ENCODE measurements at places on chromosomes 16 and 17.

DNA sequence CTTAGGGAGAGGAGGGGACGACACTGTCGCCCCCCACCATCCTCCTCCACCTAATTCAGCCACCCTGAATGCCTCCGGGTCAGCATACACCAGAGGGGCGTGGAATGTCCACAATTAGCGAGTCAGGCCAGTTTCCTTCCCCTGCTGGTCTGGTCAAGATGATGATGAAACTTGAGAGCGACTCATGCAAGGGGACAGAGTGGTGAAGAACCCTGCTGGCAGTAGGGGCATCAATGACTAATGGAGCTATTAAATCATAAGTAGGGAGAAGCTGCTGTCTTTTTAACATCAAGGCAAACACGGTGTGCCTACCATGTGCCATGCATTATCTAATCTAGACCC lies 7.2 kb downstream of the SPACA3 start:
- no peak for DNase-seq

- no peak for DNase-seq
These were observed 5.9 kb upstream of the ARMC7 start for GRCh38 chr17:75103601-75104554.

DNA sequence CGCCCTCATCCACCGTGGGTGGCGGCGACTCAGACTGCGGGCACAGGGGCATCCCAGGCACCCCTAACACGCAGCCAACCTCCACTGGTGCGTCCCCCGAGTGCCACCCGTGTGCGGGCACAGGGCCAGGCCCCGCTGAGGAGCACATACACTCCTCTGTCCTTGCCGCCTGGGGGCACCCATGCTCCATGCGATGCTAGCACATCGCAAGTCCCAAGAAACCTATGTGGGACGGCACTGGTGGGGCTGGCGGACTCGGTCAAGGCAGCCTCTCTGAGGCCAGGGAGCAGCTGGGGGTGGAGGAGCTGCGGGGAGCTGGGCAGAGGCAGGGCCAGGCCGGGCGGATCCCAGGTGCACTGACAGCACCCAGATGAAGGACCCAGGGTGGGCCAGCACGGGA lies 4.0 kb downstream of the ZNF598 start:
- no peak for DNase-seq

- no peak for DNase-seq
These were observed 22.7 kb upstream of the ZC3H7A start for GRCh38 chr16:11819798-11820197.

DNA sequence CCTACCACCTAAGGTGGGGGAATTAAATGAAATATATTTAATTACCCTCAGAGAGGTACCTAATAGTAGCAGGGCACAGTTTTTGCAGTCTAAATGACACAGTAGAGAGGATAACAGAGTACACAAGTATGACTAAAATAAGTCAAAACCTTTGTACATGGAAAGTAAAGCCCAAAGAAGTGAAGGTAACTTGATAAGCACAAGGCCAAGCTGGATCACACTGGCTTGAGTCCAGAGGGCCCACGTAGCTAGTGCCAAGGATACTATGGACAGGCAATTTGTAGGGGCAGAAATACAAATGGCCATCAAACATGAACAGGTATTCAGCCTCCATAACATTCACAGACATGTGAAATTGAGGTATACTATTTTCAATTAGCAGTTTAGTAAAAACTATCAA lies 7.6 kb downstream of the MYO18A start:
- no peak for DNase-seq

DNA sequence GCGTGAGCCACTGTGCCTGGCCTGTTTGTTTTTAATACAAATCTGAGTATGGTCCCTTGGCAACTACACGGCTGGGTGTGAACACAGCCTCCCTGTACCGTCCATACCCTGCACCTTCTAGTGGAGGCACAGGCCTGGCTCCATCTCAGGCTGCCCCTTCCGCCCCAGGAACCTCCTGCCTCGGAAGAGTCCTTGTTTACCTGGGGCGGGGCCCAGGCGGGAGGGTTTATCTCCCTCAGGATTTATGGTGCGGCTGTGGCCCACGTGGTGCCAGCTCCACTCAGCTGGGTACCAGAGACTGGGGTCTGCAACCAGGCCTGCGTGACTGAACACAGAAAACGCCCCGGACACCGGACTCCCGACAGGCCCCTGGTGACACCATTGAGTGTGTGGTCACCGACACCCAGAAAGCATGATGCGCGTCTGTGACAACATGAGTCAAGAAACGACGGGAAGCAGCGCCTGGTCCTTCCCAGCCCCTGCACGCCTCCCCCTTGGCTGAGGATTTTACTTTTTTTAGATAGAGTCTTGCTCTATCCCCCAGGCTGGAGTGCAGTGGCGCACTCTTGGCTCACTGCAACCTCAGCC lies 19.0 kb downstream of the UNKL start:
- DNase-seq = no peak

- DNase-seq = no peak
These were observed 75.1 kb upstream of the NSRP1 start for GRCh38 chr17:30041551-30041950.

DNA sequence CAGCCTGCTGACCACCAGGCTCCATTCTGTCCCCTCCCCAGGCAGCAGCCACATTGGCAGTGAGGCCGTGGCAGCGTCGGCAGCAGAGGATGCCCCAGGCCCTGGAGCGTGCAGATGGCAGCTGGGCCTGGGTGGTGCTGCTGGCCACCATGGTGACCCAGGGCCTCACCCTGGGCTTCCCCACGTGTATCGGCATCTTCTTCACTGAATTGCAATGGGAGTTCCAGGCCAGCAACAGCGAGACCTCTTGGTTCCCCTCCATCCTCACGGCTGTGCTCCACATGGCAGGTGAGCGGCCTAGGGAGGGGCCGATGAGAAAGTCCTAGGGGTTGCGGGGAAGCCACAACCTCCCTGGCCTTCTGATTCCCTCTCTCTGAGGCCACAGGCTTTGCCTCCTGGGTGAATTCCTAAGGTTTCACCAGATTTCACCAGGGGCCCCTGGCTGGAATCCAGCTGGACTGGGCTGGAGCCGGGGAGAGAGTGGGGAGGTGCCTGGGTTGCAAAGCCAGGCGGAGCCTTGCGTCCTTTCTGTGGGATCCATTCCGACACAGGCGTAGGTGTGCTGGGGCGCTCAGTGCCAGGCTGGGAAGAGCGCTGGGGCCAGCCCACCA lies 5.9 kb downstream of the SLC16A5 start:
- no peak for DNase-seq

GRCh38 chr16:80681436-80681835 lies 123.0 kb downstream of the CDYL2 start:
- no peak for DNase-seq

- DNase-seq = peak; percentile 71
These were observed 16.7 kb downstream of the CDK5R1 start for GRCh38 chr17:32503251-32504165.

DNA sequence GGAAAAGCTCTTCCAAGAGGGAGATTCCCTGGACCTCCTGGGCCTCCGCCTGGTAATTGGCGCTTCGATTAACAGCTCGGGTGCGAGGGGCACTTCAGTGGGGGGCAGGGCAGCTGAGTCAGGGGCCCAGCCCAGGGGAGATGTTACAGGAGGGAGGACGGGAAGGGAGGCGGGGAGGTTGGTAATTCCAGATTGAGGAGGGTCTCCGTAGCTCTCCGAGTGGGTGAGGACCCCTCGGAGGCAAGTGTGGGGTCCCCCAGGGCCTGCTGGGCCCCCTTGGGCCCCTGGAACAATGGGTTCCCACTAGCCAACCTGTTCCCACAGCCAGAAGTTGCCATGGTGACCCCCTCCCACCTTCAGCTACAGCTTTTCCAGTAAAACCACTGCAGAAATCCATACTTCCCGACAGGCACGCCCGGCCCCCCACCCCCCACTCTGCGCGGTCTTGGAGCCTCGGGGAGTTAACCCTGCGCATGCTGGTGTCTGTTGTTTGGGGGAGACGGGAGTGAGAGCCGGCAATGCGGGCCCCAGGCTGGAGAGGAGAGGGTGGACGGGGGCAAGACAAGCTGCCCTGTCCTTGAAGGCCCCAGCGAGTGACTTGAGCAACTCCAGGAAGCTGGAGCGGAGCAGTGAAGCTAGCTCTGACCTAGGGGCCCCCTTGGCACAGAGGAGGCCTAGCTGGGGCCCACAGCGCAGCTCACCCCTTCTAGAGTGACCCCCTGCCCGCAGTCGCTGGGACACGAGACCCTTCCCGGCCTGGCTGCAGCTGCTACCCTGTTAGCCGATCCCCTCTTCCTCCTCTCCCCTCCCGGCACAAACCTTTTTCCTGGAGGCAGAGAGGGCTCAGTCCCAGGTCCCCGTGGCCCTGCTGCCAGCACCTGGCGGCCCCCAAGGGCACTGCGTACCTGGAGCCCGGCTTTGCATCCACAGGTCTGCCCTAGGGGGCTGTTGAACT lies 37.8 kb downstream of the TMEM235 start:
- no peak for DNase-seq

DNA sequence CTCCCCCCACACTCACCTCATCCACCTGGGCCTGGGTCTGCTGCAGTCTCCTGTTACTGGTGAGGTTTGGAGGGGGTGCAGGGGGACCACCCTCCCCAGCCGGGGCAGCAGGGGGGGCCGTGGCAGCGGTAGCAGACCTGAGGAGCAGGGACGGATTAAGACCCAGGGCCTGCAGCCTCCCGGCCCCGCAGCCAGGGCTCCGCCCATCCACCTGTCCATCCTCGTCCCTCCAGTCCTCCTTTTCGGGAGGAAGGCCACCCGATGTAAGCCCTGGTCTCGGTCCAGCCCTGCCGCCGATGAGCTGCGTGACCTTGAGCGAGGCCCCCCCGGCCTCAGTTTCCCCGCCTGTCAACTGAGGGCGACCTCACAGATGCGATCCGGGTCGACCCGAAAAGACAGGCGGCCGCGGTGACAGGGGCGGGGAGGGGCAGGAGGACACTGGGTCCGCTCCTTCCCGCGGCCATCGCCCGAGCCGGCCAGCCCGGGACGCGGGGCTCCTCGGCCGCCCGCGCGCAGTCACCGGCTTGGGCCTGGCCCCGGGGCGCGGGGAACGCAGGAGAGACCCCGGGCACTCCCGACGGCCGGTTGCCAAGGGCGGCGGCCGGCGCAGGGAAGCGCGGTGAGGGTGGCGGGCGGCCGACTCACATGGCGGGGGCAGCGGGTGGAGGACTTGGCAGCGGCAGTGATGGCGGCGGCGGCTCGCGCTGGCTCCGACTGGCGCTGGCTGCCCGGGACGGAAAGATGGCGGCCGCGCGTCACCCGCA lies at the start of gene VAMP2:
Gene VAMP2 (minus strand): TSS at position 716 of the 764 bp plus-strand sequence. CDS start 69 bp downstream, at position 647.
- DNase-seq = peak; percentile 90

DNA sequence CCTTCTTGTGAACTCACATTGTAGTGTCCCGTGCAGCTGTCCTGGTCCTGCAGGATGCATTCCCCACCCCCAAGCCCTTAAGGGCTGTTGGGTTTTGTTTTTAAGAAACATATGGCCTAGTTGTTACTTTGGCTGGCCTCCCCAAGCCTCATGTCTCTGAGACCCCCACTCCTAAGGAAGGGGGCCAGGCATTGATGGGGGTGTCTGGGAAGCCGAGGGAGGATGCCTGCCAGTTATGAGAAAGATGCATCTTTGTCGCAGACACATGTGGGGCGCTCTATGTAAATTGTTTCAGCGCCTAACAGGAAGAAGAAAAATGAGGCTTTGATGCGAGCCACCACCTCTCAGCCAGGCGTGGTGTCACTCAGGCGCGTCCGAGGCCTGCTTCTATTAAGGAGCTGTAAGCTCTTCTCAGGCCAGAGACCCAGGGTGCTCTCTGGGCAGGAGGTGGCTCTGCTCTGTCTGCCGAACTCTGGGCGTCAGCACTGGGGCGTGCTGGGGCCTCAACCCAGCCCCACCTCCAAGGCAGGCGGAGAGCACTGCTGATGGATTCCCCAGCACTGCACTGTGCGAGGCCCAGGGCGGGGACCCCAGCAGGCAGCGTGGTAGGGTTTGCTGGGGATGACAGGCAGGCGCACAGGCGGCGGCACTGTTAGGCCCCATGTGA lies 70.6 kb downstream of the SREBF1 start:
- DNase-seq = peak; percentile 40
